ENCODE measurements at places on chromosomes 6 and 20.

- DNase-seq, result no peak
Measured at GRCh38 chr6:16504609-16505008, 256.7 kb downstream of the ATXN1 start.

DNA sequence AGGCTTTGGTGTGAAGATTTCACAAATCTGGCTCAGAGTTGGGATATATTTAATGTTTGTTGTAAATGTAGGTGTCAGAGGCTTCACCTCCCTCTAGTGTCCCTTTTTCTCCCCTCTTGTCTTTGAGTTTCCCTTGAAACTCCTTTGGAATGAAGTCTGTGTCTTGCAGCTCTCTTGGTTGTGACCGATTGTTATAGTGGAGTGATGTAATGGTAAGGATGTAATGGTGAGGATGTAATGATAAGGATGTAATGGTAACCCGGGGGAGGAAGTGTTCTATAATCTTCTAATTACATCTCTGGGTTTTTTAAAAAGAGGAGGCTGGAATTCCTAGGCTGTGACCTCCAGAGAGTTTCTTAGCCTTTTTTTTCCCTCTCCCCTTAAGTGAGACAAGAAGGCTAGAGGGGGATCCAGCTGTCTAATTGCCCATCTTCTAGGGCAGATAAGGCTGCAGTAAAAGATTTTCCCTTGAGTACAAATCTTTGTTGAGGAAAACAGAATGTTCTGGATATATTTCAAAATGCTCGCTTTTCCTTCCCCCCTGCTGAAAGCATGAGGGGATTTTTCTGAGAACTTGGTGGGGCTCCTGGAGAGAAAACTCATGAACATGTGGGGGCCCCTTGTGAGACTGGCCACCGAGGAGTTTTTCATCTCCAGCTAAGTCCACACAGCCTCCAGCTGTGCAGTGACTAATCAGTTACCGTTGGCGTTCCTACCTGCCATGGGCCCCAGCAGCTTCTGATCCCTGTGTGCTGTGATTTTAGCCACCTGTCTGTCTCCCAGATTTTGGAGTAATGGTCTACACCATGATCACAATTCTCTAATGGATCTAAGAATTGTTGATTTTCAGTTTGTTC, 156.7 kb upstream of the PMEPA1 start:
- no peak for DNase-seq

GRCh38 chr20:64050261-64051032, 1.0 kb upstream of the SOX18 start:
- DNase-seq, result no peak

DNA sequence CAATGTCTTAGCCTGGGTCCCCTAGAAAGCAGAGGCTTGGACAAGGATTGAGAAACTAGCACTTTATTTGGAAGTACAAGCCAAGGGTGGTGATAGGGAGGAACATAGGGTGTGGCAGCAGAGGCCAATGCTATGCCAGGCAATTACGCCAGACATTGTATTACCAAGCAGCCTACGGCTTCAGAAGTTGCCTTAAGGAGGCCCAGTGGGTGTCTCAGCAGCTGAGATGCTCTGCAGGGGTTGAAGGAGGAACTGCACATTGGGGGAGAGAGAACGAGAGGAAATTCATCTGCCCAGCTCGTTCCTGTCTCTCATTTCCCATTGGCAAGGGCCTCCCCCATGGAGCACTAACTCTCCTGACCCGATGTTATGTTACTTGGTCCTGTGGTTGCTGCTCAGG, 859 bp downstream of the C20orf202 start:
- DNase-seq, result no peak

- DNase-seq, result no peak
Measured at GRCh38 chr20:36866681-36867495, 9.1 kb upstream of the TLDC2 start.

DNA sequence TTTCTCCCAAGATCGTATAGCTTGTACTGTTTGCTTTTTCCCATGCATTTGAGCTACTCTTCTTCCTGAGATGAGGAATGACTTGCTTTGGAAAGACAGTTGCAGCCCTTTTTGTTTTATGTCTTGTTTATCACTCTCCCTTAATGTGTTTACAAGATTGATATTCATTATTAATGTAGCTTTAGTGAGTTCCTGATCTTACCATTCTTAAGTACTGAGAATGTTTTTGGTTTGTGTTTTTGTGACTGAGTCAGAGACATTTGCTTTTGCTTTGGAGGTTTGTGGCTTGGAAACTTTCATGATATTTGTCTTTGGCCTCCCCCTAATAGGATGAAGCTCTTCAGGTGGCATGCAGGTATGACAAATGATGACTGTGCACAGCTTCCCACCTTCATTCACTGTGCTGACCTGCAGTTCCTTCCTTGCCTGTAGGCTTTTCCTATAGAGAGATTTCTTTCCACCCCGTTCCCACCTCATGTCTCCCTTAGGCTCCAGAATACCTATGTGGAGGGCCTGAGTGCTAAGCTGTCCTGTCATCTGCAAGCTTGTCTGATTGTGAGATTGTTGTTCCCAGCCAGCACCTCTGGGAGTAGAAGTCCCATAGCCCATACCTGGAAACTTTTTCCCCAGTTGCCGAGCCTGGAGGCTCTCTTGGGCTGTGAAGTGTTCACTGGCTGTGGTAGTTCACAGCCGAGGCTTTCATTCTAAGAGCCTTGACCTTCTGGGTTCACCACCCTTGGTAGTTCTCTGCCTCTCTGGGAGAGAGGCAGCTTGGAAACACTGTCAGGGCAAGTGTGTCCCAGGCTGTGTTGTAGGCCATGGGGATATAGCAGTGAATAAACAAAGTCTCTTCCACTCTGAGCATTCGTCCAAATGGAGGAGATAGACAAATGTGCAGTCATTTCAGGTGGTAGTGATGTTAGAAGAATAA, 27.1 kb downstream of the CDS2 start:
- no peak for DNase-seq

DNA sequence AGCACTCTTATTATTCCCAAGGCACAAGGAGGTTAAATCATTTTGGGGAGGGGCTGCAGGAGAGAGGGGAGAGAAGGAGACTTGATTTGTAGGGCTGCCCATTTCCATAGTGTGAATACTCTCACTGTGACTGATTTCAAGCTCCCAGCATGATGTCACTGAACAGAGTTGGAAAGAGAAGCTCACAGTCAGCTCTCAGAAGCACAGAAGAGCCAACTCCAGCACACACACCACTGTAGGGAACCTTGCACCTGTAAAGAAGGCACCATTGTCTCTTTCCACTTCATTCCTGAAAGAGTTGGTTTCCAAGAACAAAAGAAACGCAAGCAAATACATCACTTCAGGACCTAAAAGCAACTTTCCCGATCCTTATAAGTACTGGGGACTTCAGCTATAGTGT, 12.7 kb upstream of the STK35 start:
- DNase-seq, result no peak

DNA sequence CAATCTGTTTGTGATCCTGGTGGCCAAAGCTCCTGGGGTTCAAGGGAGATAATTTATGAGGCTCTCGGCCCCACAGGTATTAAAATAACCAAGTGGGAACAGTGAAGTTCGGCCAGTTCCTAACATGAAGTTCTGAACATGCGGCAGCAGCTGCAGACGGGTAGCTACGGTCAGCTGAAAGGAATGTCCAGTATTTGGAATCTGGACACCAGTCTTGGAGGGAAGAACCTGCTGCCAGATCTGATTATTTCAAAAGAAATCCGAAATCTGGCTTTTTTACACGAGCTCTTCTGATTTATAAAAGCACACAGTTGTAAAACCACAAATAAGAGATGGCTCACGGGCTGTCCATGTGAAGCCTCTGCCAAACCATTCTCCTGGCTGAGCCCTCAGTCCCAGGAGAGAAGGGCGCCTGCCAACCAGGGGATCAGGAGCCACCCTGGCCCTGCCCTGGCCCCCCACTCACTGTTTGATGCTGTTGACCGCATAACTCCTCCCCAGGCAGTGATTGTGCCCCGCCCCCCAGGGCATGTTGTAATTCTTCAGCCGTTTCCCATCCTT, 28.2 kb upstream of the KCNB1 start:
- no peak for DNase-seq

DNA sequence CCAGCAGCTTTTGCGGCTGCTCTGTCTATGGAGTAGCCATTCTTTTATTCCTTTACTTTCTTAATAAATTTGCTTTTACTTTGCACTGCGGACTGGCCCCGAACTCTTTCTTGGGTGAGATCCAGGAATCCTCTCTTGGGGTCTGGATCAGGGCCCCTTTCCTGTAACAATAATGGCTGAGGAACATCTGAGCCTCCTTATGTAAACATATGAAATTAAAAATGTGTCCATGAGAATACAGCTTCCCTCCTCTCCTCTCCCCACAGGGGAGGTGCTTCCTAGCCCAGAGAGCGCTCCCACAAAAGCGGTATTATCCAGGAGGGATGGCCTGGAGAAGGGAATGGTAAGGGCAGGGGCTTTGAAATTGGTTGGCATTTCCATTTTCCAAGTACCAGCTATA, 81.1 kb downstream of the PSMG4 start:
- no peak for DNase-seq

GRCh38 chr6:3825851-3826581, 23.2 kb upstream of the FAM50B start:
- DNase-seq, result no peak

GRCh38 chr20:53901064-53901463, 169.3 kb downstream of the BCAS1 start:
- DNase-seq, result no peak

- no peak for DNase-seq
Measured at GRCh38 chr6:6039946-6040509, 33.3 kb upstream of the NRN1 start.

GRCh38 chr6:37539171-37540028, 39.7 kb upstream of the CCDC167 start:
- no peak for DNase-seq

- DNase-seq, result no peak
Measured at GRCh38 chr6:100366419-100366818, 98.3 kb downstream of the SIM1 start.

GRCh38 chr6:56899311-56899710, 55.6 kb upstream of the BEND6 start:
- no peak for DNase-seq

DNA sequence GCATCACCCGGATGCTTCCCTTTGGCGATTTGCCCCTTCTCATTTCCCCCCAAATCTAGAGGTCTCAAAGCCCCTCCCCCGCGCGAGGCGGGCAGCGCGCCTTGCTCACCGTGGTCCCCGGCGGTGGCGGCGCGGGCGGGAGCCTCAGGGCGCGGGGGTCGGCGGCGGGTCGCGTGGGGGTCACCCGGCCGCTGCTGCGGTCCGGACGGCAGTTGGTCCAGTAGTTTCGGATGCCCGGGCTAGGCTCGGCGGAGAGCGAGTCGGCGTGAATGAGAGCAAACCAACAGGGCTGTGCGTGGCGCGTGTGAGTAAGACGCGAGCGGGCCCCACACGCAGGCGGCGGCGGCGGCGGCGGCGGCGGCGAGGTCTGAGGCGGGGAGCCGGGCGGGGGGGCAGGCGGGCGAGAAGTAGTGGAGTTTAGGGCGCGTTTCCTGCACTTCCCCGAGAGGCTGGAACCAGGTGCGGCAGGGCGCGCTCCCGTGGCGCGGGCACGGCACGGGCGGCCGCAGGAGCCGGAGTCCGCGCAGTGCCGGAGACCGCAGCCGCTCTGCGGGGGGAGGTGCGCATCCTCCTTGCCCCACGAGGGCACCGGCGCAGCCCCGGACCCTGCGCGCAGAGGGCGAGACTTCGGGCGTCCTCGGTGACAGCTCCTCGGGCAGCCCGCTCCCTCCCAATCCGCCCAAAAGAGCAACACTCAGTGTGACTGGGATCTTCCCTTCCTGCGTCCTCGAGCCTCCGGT, 567 bp downstream of the HS3ST5 start:
- no peak for DNase-seq

DNA sequence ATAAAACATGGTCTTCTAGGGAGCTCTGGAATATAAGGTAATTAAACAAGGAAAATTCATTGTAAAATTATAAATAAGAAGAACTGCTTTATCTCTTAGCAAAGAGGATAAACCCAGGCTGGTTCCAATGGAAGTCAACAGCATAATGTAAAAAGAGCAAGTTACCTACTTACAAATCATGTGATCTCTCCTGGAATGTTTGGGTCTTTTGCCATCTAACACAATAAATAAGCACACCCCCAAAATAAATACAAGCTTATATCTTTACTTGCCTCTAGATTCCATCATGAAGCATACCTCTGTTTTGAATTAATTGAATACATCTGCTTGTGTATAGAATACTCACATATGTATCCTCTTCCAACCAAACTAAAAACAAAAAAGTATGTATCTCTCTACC, 2.5 kb upstream of the PHACTR1 start:
- DNase-seq, result no peak

GRCh38 chr6:45419571-45420082, 41.9 kb upstream of the SUPT3H start:
- DNase-seq, result peak; percentile 38

GRCh38 chr20:47704746-47705496, 80.4 kb downstream of the SULF2 start:
- no peak for DNase-seq

DNA sequence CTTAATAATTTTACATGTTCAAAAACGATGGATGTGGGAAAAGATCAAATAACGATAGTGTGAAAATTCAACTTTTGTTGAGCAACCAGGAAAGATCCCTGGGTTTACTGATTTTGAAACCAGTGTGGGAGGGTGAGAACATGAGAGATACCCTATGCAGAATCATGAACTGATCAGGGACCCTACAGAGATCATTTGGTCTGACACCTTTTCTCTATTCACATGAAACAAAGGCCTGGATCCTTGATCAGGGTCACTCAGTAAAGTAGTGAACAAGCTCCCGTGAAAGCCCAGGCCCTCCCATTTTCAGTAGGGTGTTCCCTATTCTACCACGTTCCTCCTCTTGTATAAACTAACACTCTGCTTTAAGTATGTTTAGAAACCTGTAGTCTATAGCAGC, 60.5 kb upstream of the DUSP22 start:
- no peak for DNase-seq

- no peak for DNase-seq
Measured at GRCh38 chr6:37502703-37503291, 3.1 kb upstream of the CCDC167 start.

DNA sequence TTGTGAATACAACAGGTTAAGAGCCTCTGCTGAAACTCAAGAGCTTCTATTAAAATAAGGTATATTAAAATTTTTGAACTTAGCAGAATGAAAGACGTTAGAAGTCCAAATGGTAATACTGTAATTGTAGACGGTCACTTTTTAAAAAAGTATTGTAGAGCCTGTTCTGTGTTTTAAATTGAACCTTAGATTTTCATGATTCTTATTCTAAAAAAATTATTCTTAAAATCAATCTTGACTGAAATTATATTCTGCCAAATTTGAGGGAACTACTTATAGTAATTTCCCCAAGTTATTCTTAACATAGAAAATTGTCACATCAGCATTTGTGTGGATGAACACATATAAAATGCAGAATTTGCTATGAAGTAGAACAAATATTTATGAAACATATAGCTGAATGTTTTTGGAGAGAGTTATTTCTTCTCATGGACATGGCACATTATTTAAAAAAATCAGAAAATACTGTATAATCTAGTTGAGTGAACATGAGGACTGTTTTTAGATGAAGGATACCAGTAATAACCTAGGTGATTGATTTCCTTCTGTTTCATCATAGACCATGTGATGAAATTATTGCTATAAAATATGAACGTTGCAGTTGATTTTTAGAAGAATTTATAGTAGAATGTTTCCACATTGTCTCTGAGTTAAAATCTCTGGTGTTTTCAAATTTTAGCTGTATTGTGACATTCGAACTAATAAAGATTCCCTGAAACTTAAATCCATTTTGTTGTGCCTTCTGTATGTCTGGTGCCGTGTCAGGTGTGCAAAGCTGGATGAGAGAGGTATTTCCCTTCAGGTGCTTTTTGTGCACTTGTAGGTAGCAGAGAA, 2.8 kb downstream of the TBPL1 start:
- DNase-seq, result no peak
